Fibroblast of skin of scalp (primary cell): ENCODE measurements at places on chromosomes 13 and 19.

- no peak for DNase-seq
Observed at GRCh38 chr13:110418944-110419343, 111.9 kb downstream of the COL4A2 start.

GRCh38 chr13:32228330-32229041, 86.7 kb downstream of the ZAR1L start:
- DNase-seq, result peak; percentile 5

- DNase-seq, result no peak
Observed at GRCh38 chr13:29489650-29490560, 105.6 kb downstream of the SLC7A1 start.

DNA sequence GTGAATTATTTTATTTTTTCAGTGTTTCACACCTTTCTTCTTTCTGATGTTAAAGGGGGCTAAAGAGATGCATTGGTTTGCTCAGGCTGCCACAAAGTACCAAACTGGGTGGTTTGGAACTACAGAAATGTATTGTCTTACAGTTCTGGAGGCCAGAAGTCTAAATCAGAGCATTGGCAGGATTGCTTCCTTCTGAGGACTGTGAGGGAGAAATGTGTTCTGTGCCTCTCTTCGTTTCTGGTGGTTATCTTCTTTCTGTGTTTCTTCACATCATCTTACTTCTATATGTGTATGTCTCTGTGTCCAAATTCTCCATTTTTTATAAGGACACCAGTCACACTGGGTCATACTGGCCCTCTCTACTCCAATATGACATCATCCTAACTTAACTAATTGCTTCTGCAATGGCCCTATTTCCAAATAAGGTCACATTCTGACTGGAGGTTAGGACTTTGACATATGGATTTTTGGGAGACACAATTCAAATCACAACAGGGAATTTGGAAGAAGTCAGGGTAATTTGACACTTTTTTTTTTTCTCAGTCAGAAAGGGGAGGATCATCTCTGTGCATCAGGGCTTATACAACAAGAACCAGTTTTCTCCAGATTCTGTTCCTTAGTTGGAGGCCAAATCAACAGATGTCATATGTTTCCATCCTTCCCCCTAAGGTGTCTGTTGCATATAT, 188.2 kb downstream of the KCNRG start:
- DNase-seq, result peak; percentile 73

DNA sequence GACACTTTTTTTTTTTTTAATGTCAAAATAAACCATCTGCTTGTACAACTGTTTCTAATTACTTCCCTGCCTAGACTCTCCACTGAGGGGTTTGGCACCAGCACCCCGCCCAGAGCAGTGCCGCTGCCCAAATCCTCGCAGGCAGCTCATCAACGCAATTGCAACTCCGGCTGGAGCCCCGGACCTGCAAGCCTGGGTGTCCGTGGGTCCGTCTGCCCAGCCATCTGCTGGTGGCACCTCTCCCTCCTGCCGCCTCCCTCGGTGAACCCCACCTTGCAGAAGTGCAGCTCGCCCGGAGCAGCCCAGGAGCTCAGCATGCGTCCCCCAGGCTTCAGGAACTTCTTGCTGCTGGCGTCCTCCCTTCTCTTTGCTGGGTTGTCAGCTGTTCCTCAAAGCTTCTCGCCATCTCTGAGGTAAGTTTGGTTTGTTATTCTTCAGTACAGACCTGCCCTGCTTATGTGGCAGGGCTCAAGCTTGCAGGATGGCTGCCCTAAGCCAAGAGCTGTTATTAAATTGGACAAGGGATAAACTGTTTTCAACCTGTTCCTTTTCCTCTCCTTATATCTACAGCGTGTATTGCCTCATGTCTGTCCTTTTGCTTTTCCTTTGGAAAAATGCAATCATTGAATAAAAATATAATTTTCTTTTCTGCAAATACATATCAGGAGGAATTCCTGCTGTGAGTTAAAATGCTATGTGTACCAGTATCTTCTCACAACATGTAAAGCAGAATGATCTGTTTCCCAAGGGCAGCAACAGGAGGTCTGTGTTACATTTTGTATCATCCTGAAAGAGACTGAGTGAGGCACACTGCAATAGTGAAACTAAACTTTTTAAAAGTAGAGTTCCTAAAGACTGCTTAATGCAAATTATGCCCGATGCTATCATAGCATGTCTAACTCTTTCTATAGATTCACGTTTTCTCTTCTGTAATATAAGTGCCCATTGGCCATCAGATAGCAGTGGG, at the start of gene ITGBL1:
Gene ITGBL1, plus strand, starts transcription at position 157 of the 967 bp plus-strand sequence. Its CDS starts 159 bp downstream, at position 316.
- DNase-seq, result peak; percentile 68

- DNase-seq, result peak; percentile 88
Observed at GRCh38 chr13:93224535-93224934, 2.1 kb upstream of the GPC6 start.

DNA sequence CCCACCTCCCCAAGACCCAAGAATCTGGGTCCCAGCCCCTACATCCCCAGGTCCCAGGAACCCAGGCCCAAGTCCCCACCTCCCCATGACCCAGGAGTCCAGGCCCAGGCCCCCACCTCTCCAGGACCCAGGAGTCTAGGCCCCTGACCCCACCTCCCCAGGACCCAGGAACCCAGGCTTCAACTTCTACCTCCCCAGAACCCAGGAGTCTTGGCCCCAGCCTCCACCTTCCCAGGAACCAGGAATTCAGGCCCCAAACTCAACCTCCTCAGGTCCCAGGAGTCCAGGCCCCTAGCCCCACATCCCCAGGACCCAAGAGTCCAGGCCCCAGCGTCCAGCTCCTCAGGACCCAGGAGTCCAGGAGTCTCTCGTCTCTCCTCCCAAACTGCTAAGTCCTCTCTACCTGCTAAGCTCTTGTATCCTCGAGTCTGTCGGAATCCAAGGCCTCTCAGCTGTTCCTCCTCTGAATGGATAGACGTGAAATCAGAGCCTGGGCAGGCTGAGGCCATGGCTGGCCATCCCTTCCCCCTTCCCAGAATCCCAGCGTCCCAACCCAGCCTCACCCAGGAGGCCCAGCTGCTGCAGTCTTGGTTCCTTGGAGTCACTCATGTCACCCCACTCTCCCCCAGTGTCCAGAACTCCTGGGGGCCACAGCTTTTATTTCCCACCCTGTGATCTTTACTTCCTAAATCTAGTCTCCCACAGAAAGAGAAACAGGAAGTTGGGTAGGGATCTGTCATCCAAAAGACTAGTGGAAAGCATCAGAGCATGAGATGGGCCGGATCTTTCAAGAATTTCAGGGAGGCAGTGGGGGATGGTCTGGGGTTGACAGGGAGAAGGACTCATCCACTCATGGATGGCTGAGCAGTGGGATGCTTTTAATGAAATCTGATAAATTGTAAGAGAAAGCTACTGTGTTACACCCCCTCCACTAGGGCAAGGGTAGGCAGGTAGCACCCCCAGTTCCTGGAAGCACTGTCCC, at the start of gene CD209:
Gene CD209, minus strand, starts transcription at position 632 of the 982 bp plus-strand sequence. Its CDS starts 23 bp downstream, at position 609.
- no peak for DNase-seq

- DNase-seq, result no peak
Observed at GRCh38 chr13:110176431-110176830, 130.5 kb downstream of the COL4A1 start.

DNA sequence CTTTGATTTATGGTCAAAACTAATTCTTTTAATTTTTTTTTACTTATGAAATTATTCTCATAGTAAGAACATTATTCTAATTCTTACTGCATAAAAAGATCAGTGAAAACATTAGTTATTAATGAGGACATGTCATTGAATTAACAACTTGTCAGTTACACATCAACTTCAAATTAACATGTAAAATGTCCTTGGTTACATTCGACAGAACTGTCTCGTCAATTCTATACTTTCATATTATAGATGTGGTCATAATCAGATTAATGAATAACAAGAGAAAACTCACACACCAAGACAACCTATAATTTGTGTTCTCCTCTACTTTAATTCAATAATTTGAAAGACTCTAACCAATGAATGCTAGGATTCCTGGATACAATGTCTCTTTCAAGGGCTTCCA, 66.7 kb downstream of the KATNAL1 start:
- no peak for DNase-seq

- peak; percentile 40 for DNase-seq
Observed at GRCh38 chr13:21075379-21076249, 14.2 kb upstream of the LATS2 start.

- DNase-seq, result peak; percentile 83
Observed at GRCh38 chr13:114043421-114044053, 69.7 kb upstream of the C13orf46 start.

GRCh38 chr19:18668252-18668631, 15.2 kb upstream of the CRTC1 start:
- DNase-seq, result no peak

- DNase-seq, result no peak
Observed at GRCh38 chr13:95319551-95320274, 18.5 kb upstream of the ABCC4 start.

DNA sequence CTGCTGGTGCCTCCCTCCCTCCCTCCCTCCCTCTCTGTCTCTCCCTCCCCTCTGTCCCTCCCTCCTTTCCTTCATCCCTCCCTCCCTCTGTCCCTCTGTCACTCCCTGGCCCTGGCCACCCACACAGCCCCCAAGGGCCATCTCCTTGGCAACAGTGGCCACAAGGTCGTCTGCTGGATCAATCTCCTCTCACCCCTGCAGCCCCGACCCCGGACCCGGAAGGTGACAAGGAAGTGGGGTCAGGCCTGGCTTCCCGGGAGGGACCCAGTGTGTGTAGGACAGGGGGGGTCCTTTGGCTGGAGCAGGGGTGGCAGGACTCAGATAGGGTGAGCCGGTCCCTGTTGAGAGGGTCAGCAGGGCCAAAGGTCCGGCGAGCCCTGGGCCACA, 21.9 kb upstream of the TCF3 start:
- no peak for DNase-seq

GRCh38 chr13:43792076-43792881, 5.5 kb upstream of the ENOX1 start:
- peak; percentile 82 for DNase-seq

- DNase-seq, result no peak
Observed at GRCh38 chr13:110426735-110427134, 119.7 kb downstream of the COL4A2 start.

DNA sequence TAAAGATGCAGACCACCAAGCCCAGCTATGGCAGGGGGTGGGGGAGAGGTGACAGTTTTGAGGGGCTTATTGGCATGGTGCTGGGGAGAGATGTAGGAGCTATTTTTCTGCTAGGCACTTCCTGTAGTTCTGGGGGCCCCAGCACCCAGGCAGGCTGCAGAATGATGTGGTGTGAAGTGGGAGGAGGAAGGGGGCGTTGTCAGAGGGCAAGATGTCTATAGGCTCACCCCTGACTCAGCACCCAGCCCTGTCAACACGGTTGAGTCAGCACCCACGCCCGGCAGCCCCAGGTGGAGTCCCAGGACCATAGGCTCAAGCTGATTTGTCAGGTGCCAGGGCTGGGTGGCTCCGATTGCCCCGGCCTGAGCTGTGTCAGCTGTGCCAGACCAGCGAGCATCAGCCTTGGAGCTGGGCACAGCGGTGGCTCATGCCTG, 5.8 kb downstream of the KLF2 start:
- DNase-seq, result peak; percentile 76

DNA sequence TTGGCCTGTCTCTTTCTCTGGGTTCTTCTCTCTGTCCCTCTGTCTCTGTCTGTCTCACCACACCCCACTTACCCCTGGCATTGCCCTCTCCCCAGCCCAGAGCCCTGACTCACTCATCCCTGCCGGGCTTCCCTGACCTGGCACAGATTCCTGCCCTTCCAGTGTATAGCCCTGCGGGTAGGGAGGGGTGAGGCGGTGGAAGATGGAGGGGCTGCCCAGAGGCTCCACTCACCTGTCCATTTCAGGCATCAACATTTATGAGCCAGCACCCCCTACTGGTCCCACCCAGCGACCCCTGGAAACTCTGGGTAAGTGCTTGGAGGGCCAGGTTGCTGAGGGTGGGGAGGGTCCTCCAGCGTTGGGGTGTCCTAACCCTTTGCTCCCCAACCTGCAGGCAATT, 1.0 kb downstream of the NCCRP1 start:
- DNase-seq, result no peak

- DNase-seq, result peak; percentile 69
Observed at GRCh38 chr19:16001481-16002312, 52.9 kb downstream of the OR10H4 start.

GRCh38 chr13:40776681-40777165, 5.7 kb upstream of the MRPS31 start:
- peak; percentile 18 for DNase-seq

DNA sequence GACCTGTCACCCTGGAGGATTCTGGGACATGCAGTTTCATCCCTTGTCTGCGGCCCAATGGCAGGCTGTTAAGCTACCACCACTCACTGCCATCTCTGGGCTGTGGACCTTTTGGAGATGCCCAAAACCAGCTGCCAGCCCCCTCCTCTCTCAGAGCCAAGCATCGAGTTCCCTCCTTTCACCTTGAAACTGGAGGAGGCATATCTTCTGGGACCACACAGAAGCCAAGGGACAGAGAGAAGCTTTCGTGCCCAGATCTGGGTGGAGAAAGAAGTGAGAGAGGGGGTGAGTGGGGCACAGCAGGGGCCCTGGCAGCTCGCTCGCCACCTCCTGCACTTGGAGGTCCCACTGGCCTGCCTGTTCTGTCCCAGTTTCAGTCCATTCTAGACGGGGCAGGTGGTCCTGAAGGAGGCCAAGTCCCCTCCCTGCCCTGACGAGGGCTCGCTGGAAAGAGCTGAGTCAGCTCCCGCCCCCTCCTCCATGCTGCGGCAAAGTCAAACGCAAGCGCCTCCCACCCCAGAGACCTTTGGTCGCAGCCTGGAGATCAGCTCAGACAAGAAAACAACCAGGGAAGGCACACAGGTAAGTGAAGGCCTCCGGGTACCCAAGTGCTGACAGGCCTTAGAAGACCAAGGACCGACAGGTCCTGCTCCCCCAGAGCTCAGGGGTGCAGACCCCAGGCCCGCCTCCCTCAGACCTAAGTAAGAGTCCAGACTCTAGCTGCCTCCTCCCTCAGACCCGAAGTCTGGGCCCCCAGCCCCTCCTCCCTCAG, 3.8 kb downstream of the BCAT2 start:
- DNase-seq, result peak; percentile 54

DNA sequence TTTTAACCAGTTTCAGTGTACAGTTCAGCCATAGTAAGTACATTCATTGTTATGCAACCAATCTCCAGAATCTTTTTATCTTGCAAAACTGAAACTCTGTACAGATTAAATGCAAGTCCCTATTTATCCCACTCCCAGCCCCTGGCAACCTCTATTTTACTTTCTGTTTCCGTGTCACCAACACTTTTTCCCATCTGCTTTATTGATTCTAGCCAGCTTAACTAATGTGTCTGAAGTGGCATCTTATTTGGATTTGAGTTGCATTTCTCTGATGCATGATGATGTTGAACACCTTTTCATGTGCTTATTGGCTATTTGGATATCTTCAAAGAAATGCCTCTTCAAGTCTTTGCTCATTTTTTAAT, 18.9 kb downstream of the SPATA13 start:
- no peak for DNase-seq

GRCh38 chr13:76647550-76647949, 238.7 kb downstream of the KCTD12 start:
- DNase-seq, result peak; percentile 5

DNA sequence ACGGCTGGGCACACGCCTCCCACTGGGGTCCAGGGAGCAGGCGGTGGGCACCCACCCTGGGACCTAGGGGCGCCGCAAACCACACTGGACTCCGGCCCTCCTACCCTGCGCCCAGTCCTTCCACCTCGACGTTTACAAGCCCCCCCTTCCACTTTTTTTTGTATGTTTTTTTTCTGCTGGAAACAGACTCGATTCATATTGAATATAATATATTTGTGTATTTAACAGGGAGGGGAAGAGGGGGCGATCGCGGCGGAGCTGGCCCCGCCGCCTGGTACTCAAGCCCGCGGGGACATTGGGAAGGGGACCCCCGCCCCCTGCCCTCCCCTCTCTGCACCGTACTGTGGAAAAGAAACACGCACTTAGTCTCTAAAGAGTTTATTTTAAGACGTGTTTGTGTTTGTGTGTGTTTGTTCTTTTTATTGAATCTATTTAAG, 1.6 kb downstream of the JUNB start:
- no peak for DNase-seq
